AML-193 (cell line): ENCODE measurements at places on chromosomes 12 and 14.

DNA sequence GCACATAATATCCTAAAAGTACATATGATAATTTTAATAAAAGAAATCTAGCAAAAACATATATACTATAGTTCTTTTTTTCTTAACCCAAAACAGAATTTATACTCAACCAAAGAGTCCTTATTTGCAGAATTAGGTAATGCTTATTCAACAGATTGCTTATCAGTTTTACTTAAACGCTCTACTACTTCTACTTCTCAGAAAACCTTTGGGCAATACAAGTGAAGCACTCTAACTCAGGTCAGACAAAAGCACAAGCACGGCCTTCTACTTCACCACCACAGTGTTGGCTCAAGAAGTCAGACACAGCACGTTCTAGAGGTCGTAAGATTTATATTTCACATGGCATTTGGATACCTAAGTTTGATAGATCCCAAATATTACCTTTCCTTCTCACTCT, 29.2 kb downstream of the DICER1 start:
- DNase-seq: no peak

DNA sequence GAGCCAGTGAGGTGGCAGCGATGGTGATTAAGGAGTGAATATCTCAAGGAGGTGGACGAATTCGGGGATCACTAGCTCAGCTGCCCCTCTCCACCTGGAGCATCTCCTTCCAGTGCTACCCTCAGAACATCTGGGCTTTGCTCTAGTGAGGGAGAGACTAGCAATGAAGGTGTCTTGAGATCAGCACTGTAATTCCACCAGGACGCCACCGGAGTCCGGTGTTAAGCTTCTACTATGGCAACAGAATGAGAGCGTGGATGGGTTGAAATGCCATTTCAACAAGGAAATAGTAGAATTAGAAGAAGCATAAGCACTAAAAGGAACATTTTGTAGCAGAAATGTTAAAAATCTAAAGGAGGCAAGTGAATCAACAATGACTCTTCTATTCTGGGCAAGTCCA, 61.1 kb downstream of the NTF3 start:
- no peak for DNase-seq

DNA sequence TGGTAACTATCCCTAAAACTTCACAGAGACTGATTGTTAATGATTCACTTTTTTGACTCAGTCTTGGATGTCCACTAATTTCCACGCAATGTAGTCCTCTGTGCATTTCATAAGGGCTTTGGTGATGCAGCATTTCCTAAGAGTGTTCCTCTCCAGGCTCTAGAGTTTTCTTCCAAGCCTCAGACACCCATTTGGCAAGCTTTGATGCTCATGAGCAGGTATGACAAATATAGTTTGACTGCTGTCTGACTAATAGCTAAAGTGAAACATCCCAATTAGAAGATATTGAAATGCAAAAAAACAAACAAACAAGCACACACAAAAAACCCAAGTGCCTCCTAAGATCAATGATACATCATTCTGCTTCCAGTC, 1.5 kb upstream of the VAMP1 start:
- DNase-seq: no peak

DNA sequence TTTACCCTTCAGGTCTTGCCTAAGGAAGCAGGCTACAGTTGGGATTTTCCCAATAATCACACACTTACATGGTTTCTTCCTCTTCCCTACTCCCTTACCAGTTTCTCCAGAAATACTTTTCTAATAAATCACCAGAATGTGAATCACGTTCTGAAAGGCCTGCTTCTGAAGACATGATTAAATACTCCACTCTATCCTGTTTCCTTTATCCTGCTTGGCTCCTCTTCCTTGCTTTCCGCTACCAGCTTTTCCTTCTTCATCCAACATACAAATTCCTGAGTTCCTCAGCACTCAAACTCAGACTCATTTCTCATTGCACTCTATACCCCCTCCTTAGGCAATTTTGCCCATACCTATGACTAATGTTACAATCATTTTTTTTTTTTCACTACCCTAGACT, 118.3 kb downstream of the MGAT4C start:
- DNase-seq: no peak

DNA sequence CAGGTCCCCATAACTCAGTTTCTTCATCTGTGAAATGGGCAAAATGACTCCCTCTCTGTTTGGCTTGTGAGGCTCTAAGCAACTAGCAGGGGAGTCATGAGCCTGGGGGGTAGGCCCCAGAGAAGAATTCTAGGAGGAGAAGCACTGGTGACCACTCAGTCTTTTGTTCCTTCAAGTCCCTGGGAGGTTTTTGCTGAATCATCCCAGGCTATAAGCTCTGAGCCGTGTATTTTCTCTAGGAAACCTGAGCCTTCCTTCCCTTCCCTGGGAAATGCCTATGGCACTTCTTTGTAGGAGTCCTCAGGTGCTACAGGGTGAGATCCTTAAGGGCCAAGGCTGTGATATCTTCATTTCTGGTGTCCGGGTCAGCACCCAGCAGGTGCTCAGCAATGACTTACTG, 4.5 kb downstream of the RPH3A start:
- no peak for DNase-seq

GRCh38 chr12:63815482-63815852, 29.0 kb upstream of the SRGAP1 start:
- DNase-seq: no peak

- DNase-seq: no peak
These were observed 4.4 kb downstream of the LGALS3 start for GRCh38 chr14:55133416-55133815.

DNA sequence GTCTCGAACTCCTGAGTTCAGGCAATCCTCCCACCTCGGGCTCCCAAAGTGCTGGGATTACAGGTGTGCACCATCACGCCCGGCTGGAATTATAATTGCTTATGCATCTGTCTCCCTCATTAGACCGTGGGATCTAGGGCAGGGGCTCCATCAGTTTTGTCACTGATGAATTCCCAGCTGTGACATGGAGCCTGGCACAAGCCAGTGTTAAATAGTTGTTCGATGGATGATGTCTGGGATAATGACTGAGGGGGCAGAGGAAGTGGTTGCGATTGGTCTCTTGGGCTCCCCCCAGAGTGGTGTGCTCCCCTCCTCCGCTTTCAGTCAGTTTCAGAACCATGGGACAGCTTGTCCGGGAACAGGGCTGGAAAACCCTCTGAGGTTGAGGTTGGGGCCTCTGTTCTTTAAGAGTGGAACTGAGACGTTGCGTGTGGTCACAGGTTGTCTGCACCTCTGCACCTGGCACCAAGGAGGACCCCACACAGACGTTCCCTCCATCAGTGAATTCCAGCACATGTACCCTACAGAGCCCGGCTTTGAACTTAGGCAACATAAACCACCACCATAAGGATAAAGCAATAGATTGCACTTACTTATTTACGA, 30.8 kb upstream of the BATF start:
- DNase-seq: no peak

- DNase-seq: no peak
These were observed 111.2 kb upstream of the SLC38A2 start for GRCh38 chr12:46483572-46484395.

GRCh38 chr14:22962061-22962676, 5.3 kb upstream of the HAUS4 start:
- no peak for DNase-seq

DNA sequence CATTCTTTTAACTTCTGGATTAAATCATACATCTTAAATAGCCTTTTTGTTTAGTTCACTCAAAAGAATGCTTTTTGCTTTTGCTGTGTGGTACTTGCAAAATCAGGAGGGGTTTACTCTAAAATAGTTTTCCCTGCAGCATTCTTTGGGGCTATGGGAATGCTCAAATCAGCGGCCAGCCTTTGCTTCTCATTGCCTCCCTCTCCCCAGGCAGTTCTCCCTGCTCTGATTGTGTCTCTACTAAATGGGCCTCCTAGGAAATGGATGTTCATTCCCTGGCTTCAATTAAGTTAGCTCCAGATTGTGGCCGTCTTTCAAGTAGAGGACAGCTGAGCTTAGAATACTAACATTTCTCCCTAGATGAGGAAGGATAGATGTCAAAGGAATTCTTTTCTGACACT, 4.4 kb downstream of the TULP3 start:
- no peak for DNase-seq

GRCh38 chr12:92338671-92339070, 193.0 kb upstream of the BTG1 start:
- DNase-seq: no peak

GRCh38 chr14:61285364-61285763, 4.2 kb upstream of the TMEM30B start:
- DNase-seq: no peak

- DNase-seq: peak; percentile 79
These were observed 14.2 kb upstream of the RASSF3 start for GRCh38 chr12:64595863-64596793.

DNA sequence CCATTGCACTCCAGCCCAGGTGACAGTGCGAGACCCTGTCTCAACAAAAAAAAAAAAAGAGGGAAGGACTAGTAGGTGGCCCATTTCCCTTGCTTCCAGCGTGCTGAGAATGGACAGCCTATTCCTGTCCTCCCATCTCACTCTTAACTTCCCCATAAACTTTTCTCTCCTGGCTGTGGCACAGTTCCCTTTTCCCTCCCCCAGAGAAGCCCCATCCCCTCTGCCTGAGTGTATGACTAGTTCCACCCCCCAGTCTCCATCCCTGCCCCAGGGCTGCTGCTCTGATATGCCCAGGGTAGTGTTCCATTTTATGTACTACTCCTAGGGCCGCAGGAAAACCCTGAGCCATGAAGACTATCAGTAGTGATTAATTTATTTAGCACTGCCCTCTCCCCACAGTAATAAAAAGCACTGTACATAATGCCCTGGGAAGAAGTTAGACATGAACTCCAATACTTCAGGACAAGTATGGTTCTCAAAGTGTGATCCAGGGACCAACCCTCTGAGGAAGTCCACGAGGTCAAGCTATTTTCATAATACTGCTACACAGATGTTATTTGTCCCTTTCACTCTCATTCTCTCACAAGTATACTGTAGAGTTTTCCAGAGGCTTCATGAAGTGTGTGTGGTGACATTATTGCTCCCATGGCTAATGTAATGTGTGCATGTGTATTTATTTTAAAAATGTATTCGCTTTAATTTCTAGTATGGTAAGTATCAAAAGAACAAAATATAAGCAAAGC, 11.5 kb upstream of the CHD4 start:
- no peak for DNase-seq

- DNase-seq: peak; percentile 54
These were observed 50.9 kb upstream of the VASH1 start for GRCh38 chr14:76710056-76711010.

DNA sequence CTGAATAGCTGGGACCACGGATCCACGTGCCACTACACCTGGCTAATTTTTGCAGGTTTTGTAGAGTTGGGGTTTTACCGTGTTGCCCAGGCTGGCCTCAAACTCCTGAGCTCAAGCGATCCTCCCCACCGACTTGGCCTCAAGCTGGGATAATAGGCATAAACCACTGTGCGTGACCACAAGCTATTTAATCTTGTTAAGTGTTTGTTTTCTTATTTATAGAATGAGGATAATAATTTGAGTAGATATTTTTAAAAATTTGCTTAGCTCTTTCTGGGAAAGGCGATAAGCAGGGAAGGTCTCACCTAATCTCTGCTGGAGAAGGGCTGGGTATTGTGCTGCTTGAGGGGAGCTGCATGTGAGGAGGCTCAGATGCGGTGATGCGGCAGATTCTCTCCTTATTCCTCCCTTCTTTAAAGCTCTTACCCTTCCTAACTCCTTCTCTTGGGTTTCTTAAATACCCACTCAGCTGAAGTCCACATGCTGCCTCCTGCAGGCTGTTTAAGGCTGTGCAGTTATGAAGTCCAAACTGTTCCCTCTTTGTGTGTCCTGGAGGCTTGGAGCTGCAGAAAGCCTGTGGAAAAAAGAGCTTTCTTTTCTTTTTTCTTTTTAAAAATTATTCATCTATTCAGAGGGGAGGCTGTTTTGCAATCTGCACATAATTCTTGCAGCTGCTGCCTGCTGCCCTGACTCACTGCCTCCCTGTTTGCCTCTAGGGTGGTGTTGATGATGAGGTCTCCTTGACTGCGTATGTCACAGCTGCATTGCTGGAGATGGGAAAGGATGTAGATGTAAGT, 37.9 kb downstream of the A2ML1 start:
- DNase-seq: peak; percentile 36

GRCh38 chr14:74502236-74503019, 8.9 kb downstream of the ISCA2 start:
- peak; percentile 39 for DNase-seq

- no peak for DNase-seq
These were observed 16.7 kb downstream of the ERG28 start for GRCh38 chr14:75643985-75644384.

DNA sequence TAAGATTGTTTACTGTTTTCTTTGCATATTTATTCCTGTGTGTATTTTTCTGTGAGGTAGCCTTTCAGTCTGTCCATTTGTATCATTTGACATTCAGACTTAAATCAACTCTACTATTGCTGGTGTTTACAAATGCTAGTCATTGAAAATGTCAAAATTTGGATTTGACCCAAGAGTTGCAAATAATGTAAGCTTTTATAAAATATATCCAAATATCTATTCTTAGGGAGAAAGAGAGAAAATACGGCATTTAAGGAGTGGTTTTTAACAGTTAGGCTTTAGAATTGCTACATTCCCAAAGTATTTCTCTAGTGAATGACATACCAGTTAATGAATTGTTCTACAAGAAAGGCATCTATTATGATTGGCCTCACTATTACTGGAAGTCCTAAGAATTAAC, 37.9 kb downstream of the FRS2 start:
- DNase-seq: no peak

DNA sequence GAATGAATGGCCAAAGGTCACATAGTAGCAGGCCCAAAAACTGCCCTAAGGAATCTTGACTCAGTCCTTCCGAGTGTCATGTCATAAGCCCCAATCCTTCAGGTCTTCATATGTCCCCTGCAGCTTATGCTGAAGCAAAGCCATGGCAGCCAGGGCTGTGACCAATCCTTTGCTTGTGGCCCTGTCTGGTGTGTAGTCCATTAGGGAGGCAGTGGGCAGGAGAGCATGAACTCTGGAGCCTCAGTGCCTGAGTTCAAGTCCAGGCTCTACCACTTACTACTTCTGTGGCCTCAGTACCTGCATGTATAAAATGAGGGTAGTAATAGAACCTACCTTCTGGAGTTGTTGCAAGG, 20.3 kb downstream of the PLEKHG3 start:
- no peak for DNase-seq

GRCh38 chr12:97595936-97596335, 133.3 kb downstream of the RMST start:
- DNase-seq: no peak

GRCh38 chr12:45655186-45655585, 74.3 kb upstream of the ARID2 start:
- peak; percentile 41 for DNase-seq

DNA sequence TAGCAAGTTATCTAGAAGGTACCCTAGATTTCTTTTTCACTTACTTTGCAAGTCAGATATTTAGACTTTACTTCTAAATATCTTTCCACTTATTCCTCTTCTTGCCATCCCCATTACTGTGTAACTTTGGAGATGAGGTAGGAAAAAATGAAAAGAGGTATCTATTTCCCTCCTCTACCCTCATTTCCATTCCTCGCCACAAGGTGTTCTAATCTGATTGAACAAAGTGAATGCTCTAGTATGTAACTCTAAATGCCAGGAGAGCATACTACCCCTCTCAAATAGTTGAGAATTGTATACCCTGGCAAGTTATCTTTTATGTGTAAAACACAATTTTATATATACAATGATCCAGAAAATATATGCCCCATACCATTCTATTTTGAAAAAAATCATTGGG, 1.7 kb upstream of the LDHB start:
- no peak for DNase-seq

- no peak for DNase-seq
These were observed 378.1 kb upstream of the TMPO start for GRCh38 chr12:98137278-98137677.
